ENCODE measurements at places on chromosomes 1 and 21. TPM values are rescaled to one million over a fixed set of nuclear protein-coding genes. Genes with fewer than 3 reads are reported as not detected.

EDARADD gene
- under 0.01 TPM for total RNA-seq

GNAT2 gene
- total RNA-seq, result not detected

LPAR3 gene
- under 0.01 TPM for total RNA-seq

NLRP3 gene
- total RNA-seq, result 5.2 TPM

FAM167B gene
- total RNA-seq, result 1.6 TPM

SLC2A1 gene
- total RNA-seq, result 28.2 TPM
